Activated CD8-positive, alpha-beta memory T cell treated with anti-CD3 and anti-CD28 coated beads for 36 hours (primary cell): ENCODE measurements at places on chromosomes 13 and 19. TPM values are rescaled to one million over a fixed set of nuclear protein-coding genes. Genes with fewer than 3 reads are reported as not detected.

The CYP2A13 gene
- not detected for total RNA-seq

The IFNL2 gene
- not detected for total RNA-seq

The ZNF524 gene
- 13.2 TPM for total RNA-seq

The RPL18A gene
- total RNA-seq: 3,091 TPM

The ZNF260 gene
- 5.4 TPM for total RNA-seq

The TMEM255B gene
- total RNA-seq: 0.73 TPM

The ZNF98 gene
- total RNA-seq: not detected

The ZNF541 gene
- total RNA-seq: not detected

The CYP4F11 gene
- total RNA-seq: not detected

The CFAP97D2 gene
- total RNA-seq: not detected

The B3GNT8 gene
- total RNA-seq: 0.61 TPM

The KL gene
- 0.19 TPM for total RNA-seq

The UBA52 gene
- total RNA-seq: 1,648 TPM

The RNF113B gene
- not detected for total RNA-seq

The CEACAM21 gene
- 43.8 TPM for total RNA-seq

The TUBA3C gene
- total RNA-seq: not detected

The CDX2 gene
- total RNA-seq: not detected

The FGF21 gene
- not detected for total RNA-seq

The KCTD15 gene
- 7.6 TPM for total RNA-seq

The SIGLEC9 gene
- 0.29 TPM for total RNA-seq

The IZUMO1 gene
- total RNA-seq: not detected

The MYDGF gene
- 87.6 TPM for total RNA-seq

The ERICH6B gene
- not detected for total RNA-seq

The KLK13 gene
- not detected for total RNA-seq

The SOHLH2 gene
- not detected for total RNA-seq

The GNG8 gene
- 12.2 TPM for total RNA-seq

The MADCAM1 gene
- 0.23 TPM for total RNA-seq

The DLL3 gene
- 1.6 TPM for total RNA-seq

The RDH8 gene
- total RNA-seq: not detected

The YJU2 gene
- total RNA-seq: 29.7 TPM

The NXNL1 gene
- total RNA-seq: not detected

The PSG6 gene
- total RNA-seq: not detected

The ELSPBP1 gene
- not detected for total RNA-seq

The TLE2 gene
- total RNA-seq: 3.8 TPM

The ZNF607 gene
- total RNA-seq: 9.1 TPM

The ZNF69 gene
- total RNA-seq: 3.0 TPM

The KCNK6 gene
- total RNA-seq: 10.3 TPM

The ZNF575 gene
- 2.2 TPM for total RNA-seq

The CEACAM3 gene
- not detected for total RNA-seq

The NCAN gene
- total RNA-seq: not detected

The PRR19 gene
- 1.2 TPM for total RNA-seq

The KLK6 gene
- not detected for total RNA-seq

The KLK10 gene
- not detected for total RNA-seq

The SULT2B1 gene
- total RNA-seq: not detected

The SYNGR4 gene
- not detected for total RNA-seq

The CLEC17A gene
- 1.2 TPM for total RNA-seq

The IL17D gene
- total RNA-seq: 1.2 TPM
